ENCODE measurements at places on chromosomes 16 and 17.

- DNase-seq, result no peak
These were observed 358.3 kb downstream of the SEC14L1 start for GRCh38 chr17:77498791-77499698.

DNA sequence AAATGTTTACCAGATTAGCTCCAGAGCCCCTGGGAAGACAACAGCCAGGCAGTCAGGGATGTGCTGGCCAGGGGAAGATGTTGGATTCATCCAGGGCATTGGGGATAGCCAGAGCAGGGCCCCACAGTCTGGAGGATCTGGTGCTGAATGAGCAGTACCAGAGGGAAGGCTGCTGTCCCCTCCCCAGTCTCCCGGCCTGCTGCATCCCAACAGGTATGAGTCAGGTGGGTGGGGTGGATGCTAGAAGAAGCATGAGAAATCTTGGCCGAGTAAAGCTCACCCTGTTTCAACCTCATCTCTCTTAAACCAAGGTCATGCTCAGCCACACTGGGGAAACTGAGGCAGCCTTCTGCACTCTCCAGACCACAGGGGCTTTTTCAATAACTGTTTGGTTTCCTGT lies 71.9 kb upstream of the SEC14L1 start:
- DNase-seq, result no peak

DNA sequence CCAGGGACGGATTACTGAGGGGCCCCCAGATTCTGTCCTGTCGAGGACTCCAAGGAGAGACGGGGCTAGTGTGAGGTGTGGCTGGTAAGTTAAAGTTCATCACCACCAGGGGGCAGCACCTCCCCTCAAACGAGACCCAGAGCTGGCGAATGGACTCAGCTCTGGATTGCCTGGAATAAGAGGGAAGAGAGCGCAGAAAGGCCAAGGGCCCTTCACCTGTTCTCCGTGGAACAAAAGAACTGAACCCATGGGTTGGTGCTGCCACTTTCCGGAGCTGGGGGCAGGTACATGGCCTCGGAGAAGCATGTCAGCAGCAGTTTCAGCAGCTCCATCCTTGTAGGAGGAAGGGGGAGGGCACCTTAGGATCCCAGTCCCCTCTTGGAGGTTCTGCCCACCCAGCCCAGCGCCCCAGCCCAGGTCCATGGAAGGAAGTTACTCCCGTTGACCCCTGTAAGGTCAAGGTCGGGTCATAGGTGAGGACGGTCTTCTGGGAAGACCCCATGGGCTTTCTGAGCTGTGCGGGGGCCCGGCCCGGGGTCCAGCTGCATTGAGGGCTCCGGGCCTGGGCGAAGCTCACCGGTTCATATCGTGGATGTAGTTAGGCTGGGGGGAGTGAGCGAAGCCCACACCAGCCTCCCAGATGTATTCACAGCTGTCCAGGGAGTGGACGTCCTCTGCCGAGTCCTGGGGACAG lies 10.8 kb downstream of the HID1 start:
- DNase-seq, result peak; percentile 81

DNA sequence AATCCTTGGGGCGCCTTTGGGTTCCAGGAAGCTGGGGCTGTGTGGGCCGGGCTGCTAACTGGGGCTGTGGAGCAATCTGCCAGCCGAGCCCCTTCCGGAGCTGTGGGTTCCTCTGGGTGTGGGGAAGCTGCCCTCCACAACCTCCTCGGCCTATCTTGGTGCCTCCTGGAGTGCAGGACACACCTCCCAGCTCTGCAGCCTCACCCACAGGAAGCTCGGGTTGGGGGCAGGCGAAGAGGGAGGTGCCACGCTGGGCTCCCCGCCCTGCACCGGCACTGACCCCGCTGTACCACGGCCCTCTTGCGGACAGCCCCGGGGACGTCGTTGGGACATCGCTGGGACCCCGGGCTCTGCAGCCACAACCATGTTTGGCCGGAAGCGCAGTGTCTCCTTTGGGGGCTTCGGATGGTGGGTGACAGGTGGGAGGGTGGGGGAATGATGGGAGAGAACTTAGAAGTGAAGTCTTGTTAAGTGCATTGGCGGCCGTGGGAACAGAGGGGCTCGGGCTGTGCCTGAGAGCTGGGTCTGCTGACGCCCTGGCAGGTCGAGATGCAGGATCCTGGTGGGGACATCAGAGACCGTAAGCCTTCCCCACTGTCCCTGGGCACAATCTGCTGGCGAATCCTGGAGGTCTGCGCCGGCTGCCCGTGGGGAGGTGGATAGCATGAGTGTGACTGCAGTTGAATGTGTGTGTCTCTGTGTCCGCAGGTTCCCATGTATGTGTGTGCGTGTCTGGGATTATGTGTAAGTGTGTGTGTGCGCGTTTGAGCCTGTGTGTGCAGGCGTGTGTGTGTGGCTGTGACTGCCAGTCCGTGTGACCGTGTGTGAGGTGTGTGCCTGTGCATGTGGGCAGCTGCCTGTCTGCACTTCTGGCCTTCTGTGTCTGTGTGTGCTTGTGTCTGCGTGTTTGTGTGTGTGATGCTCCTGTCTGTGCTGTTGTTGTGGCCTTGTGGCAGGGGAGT lies at the start of gene RAP1GAP2:
RAP1GAP2 (plus strand) TSS at position 275 of the 962 bp plus-strand sequence; CDS start at position 365, 90 bp downstream.
- DNase-seq, result peak; percentile 83

DNA sequence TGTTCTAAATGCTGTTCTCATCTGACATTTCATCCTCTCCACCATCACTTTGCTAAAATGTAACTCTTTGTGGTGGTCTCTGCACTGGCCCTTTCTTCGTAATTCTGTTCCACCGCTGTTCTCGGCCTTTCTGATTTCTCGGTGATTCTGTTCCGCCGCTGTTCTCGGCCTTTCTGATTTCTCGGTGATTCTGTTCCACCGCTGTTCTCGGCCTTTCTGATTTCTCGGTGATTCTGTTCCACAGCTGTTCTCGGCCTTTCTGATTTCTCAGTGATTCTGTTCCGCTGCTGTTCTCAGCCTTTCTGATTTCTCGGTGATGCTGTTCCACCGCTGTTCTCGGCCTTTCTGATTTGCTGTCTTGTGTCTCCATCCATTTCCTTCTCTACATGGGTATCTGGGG lies 12.3 kb downstream of the FOXF1 start:
- DNase-seq, result no peak

- DNase-seq, result no peak
These were observed 17.3 kb downstream of the RSPRY1 start for GRCh38 chr16:57203451-57203850.

GRCh38 chr16:82384949-82385348 lies 214.9 kb upstream of the MPHOSPH6 start:
- no peak for DNase-seq

DNA sequence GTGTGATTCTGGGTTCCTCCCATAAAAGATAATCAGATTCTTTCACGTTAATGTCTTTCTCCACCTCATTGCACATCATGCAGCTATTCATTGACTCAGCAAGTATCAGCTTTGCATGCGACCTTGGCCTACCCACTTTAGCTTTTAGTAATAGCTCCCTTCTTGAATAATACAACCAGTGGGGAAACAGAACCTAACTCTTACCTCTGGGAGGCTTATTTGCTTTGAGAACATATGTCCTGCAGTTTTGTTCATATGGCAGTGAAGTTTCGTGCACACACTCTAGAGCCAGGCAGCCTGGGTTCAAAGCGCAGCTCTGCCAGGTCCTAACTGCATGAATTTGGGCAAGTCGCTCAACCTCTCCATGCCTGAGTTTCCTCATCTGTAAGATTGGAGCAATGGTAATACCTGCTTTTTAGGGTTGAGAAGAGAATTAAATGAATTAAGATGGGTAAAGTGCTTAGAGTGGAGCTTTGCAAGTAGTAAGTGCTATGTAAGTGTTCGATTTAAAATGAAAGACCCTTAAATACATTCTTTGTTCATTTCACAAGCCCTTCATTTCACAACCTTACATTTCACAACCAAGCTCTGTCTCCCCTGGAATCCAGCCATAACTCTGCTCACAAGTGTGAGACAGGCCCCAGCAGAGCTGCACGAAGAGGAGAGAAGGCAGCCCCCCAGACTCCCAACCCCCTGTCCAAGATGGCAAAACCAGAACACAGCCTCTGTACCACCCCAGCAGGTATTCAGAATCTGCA lies 29.3 kb downstream of the MAPT start:
- no peak for DNase-seq

DNA sequence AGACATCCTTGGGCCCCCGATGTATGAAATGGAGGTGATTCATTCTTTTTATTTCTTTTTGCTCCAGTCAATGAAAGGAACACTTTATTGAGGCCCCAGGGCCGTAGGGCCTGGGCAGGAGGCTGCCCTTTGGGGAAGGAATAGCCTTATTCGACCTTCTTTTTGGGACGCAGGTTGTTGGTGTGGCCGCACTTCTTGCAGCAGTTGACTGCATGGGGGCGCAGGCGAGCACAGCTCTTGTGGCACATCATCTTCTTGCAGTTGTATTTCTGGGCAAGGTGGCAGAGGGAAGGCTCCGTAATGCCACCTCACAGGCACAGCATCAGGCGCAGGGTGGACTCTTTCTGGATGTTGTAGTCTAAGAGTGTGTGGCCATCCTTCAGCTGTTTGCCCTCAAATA lies 50.9 kb downstream of the SIAH1 start:
- no peak for DNase-seq

GRCh38 chr17:56499799-56500388 lies 93.6 kb upstream of the NOG start:
- peak; percentile 23 for DNase-seq

DNA sequence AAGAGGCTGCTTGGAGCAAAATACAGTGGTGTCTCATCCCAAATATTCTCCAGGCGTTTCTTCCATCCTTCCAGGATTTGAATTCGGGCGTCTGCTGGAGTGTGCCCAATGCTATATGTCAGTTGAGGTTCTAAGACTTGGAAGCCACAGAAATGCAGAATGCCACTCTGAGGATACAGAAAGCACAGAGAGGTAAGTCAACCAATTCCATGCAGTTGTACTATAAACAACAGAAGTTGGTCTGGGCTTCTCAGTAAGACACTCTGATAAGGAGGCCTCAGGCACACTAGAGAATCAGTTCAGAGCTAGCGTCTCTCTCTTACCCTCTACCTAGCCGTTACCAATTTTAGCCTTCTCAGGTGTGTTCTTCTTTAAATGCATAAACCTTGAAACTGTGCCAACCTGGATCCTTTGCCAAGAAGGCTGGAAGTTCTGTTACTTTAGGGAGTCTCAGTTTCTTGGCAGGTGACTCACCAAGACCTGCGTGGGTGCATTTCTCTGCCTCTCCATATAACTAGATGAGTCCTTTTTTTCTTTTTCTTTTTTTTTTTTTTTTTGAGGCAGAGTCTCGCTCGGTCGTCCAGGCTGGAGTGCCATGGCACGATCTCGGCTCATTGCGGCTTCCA lies 15.1 kb downstream of the NQO1 start:
- DNase-seq, result no peak

DNA sequence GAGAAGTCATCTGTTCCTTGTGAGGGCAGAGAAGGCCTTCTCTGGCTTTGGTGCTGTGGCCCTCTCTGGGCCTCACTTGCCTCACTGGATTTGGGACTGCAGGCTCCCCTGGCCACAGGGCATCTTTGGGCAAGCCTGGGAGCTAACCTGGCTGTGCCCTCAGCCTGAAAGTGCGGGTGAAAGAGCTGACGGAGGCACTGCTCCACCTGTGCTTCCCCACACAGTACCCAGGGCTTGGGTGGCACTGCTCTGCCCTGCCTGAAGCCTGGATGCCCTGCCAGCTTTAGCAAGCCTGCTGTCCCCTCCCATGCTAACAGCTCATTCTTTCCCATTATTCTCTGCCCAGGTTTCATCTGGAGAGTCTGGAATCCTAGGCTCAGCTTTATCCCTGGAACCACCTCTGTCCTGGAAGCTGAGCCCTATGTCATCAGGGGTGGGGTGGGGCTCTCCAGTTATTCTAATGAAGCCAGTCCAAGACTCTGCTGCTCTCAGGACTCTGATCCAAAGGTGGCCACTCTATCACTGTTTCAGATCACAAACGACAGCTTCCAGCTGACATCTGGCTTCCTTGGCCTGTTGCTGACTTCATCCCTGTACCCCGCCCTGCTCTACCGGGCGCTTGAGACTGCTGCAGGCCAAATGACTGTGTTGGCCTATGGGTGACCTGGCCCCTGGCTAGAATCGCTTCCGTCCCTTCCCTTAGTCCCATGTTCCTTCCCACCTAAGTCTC lies 29.3 kb downstream of the HIC1 start:
- DNase-seq, result no peak

DNA sequence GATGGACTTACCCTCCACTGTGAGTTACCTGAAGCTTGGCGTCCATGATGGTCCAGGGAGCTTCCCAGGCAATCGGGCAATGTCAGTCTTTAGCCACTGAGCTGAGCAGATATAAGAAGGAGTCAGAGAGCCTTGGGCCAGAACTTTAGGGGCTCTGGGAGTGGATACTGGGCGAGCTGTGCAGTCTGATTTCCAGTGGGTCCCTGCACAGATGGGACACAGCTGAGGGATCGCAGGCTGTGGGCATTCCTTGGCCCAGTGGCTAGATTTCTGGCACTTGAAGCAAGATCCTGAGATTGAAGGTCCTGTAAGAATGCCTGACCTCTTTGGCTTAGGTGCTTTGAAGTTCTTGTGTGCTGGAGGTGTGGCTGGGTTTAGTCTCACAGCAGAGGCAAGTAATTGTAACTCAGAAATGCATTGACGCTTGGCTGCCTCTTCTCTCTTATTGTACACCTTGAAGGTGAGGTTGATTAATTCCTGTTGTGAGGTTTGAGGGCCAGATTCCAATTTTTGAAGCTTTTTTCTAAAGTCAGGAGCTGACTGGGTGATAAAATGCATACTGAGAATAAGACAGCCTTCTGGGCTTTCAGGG lies 2283.8 kb downstream of the TP53TG3F start:
- no peak for DNase-seq

DNA sequence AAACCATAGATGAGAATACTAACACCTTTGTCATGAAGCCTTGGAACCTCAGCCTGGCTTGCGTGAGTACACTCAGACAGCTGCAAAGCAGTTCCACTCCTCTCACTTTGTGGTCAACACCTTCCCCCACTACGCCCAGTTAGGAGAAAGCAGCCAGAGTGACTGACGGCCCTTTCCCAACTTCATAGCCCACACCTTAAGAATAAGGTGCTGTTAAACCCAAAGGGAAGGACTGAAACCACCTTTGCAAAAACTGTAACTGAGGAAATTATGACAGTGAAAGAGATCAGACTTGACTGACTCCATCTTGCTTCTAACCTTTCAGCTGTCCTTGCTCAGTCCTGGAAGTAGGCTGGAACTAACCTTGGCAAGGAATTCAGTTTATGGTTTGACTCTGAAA lies 13.7 kb downstream of the N4BP1 start:
- no peak for DNase-seq

GRCh38 chr16:27922433-27922832 lies 141.1 kb downstream of the GSG1L start:
- no peak for DNase-seq

GRCh38 chr17:74566132-74566753 lies 1.1 kb downstream of the CD300H start:
- peak; percentile 34 for DNase-seq

- no peak for DNase-seq
These were observed 2.5 kb upstream of the NDRG4 start for GRCh38 chr16:58497468-58497867.

DNA sequence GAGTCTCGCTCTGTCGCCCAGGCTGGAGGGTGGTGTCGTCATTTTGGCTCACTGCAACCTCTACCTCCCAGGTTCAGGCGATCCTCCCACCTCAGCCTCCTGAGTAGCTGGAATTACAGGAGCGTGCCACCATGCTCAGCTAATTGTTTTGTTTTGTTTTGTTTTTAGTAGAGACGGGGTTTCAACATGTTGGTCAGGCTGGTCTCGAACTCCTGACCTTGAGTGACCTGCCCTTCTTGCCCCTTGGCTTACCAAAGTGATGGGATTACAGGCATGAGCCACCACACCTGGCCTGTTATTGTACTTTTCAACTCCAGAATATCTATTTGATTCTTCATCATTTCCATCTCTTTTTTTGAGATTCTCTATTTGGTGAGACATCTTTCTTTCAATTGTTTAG lies 9.0 kb upstream of the ADORA2B start:
- no peak for DNase-seq

- no peak for DNase-seq
These were observed 21.2 kb upstream of the CMTM4 start for GRCh38 chr16:66717776-66718175.

Measured in CD4-positive, alpha-beta T cell treated with Interferon alpha-2 for 1 hour (primary cell).